ENCODE measurements at places on chromosomes 5 and 9.
A peak's percentile ranks its signal among the peaks of the same experiment; 100 is the strongest.

- peak; percentile 54 for DNase-seq
Observed at GRCh38 chr5:1594357-1595106, 70.8 kb upstream of the LPCAT1 start.

GRCh38 chr5:36378551-36378950, 76.8 kb upstream of the RANBP3L start:
- no peak for DNase-seq

GRCh38 chr5:143635146-143635752, 176.7 kb upstream of the HMHB1 start:
- no peak for DNase-seq

DNA sequence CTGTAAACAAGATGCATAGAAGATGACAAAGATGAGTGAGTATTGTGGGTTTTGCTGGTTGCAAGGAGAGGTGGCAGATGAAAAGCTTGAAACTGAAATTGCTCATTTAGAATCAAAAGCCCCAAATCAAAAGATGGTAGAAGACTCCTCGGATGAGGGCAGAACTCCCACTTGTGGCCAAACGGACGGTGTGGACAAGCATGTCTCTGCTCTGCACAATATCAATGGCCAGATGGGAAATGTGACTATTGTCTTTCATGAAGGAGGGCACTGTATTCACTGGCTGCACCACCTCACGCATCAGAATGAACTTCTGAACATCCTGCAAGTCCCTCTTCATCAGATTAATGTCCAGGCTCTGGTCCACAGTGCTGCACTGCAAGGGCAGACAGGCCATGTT, 541.7 kb downstream of the MTRR start:
- DNase-seq = no peak

GRCh38 chr5:130323804-130324454, 419.7 kb downstream of the CHSY3 start:
- DNase-seq = no peak

DNA sequence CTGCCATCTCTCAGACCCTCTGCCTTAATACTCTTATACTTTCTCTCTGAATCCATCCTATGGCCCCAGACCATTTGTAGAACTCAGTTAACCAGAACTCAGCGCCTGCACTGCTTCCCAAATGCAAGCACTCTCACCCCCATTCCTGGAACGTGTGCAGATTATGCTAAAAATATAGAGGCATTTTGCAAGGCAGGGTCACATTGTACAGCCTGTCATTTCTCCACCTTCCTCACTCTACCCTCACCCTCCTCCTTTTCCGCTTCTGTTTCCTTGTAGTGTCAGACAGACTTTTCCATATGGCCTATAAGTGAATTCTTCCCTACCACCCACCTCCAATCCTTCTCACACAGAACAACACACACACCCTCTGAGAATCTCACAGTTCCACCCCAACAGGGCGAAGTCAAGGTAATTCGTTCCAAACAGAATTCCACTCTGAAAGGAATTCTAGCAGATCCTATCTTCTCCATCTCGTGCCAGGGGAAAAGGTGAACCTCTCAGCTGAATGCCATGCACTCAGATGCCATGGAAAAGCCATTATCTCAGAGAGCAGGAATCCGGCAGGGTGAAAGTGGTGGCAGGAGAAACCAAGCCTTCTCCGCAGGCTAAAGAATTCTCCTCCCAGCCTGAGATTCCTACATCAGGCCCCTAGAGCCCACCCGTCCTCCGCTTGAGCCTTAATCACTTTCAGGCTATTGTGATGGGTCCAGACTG, 25.3 kb downstream of the GGTA1 start:
- no peak for DNase-seq

DNA sequence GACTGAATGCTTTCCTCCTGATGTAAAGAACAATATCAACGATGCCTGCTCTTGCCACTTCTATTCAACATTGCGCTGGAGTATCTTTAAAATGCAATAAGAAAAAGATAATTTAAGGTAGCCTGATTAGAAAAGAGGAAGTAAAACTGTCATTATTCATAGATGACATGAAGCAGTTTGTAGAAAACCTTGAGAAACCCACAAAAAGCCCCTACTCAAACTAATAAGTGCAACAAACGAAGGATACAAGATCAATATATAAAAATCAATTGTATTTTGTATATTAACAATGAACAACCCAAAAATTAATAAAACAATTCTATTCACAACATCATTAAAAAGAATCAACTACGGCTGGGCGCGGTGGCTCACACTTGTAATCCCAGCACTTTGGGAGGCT, 76.4 kb upstream of the CKMT2 start:
- DNase-seq = no peak

DNA sequence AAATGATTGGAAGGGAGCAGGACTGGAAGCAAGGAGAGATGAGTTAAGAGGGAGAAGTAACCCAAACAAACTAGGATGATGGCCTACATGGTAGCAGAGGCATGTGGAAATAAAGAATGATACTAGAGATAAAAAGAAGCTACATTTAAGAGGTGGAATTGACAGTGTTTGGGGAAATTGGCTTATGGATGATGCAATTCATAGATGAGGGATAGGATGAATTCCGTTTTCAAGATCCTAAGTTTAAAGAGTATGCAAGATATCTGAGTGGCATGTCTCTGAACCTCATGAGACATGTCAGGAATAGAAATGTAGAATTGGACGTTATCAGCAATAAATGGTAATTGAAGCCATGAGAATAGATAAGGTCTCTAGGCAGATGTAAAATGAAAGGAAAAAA, 73.6 kb downstream of the RPS23 start:
- no peak for DNase-seq
